ENCODE measurements at places on chromosomes 11 and 22.

- DNase-seq, result no peak
These were observed 4.3 kb upstream of the SBF2 start for GRCh38 chr11:10298342-10298741.

GRCh38 chr11:131626788-131627187 lies 256.4 kb downstream of the NTM start:
- no peak for DNase-seq

DNA sequence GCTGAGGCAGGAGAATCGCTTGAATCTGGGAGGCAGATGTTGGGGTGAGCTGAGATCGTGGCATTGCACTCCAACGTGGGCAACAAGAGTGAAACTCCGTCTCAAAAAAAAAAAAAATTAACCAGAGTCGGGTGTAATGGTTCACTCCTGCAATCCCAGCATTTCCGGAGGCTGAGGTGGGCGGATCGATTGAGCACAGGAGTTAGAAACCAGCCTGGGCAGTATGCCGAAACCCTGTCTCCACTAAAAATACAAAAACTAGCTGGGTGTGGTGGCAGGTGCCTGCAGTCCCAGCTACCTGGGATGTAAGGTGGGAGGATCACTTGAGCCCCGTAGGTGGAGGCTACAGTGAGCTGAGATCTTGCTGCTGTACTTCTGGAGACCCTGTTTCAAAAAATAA lies 1.5 kb downstream of the RANGAP1 start:
- DNase-seq, result no peak

GRCh38 chr11:11416502-11416901 lies 63.5 kb upstream of the CSNK2A3 start:
- no peak for DNase-seq

- no peak for DNase-seq
These were observed 7.3 kb upstream of the APOL4 start for GRCh38 chr22:36208914-36209313.

- no peak for DNase-seq
These were observed 302.0 kb downstream of the TBC1D22A start for GRCh38 chr22:47064416-47064815.

DNA sequence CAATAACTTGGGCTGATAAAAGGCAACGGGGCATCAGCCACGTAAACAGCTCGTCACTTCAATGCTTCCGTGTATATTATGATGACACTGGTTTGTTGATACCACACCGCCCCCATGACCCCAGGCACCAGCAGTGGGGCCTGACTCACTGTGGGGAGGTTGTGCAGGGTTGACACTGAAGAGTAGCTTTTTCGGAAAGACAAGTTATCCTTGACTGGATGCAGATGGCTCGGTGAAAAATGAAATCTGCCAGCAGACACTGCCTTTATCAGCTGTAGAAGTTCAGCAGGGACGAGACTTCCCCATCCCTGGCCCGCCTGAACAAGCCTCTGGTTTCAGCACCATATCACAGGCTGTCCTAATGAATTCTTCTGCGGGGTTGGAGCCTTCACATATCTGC lies 55.6 kb downstream of the WT1 start:
- DNase-seq, result no peak

GRCh38 chr11:71572811-71573210 lies 7.4 kb downstream of the KRTAP5-10 start:
- no peak for DNase-seq

DNA sequence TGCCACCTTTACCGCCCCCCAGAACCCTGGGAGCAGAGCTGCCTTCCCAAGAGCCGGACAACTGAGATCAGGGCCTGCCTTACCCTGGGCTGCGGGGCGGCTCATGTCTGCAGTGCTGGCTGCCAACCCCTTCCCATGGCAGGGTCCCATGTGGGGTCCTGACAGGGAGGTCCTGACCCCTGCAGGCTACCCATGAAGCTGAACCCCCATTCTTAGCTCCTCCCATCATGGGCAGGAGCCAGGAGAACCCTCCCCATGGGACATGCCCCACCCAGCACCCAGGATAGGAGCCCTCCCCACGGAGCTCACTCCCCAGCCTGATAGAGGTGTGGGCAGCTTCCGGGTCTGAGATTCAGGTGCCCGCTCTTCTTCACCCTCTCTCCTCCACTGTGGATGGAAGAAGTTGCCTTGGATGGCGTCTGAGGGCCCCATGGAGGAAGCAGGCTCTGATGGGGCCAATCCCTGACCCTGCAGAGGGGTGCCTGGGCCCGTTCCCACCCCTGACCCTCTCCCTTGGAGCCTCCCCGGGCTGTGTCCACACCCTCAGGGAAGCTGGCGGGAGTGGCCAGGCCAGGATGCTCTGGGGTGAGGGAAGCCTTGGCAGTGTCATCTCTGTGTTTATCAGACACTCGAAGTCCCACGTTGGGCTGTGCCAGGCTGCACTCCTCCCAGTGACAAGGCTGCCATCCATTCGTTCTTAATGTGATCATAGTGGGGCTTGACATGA lies 1508.2 kb downstream of the BRD1 start:
- DNase-seq, result no peak

DNA sequence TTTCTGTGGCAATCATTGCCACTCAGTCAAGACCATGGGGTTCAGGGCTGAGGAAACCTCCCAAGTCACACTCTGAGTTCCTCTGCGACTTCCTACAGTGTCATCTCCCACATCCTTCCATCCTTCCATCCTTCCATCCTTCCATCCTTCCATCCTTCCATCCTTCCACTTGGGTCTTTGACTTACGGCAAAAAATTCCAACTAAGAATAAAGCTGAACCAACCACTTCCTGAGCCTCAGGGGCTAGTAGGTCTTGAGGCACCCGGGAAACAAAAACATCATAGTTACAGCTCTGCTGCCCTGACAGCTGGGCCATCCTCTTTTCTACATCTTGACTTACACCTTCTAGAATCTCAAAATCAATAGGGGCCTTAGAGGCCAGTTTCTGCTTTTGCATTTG lies 32.1 kb downstream of the EHF start:
- DNase-seq, result no peak

DNA sequence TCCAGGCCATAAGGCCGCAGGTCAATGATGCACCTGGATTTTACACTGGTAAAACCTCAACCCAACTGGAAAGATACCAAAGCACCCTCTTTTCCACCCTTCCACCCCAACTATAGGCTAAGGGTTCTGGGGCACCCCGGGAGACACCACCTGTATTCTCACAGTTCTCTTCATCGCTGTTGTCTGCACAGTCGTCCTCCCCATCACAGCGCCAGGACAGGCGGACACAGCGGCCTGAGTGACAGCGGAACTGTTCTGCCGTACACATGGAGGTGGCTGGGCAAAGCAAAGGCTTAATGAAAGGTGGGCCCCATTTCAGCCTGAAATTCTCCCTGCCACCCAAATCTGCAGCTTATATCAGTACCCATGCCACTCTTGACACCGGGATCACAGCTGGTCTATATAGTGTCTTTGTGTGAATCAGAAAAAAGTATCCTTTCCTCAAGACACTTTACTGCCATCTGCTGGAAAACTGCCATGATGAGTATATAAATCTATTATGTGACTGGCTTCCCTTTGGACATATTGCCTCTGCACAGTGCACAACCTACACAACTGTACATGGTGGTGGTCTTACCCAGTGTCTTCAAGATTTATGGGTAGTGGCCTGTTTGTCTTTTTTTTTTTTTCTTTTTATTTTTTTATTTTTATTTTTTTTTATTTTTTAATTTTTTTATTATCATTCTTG lies 21.5 kb downstream of the LRP4 start:
- DNase-seq, result no peak

DNA sequence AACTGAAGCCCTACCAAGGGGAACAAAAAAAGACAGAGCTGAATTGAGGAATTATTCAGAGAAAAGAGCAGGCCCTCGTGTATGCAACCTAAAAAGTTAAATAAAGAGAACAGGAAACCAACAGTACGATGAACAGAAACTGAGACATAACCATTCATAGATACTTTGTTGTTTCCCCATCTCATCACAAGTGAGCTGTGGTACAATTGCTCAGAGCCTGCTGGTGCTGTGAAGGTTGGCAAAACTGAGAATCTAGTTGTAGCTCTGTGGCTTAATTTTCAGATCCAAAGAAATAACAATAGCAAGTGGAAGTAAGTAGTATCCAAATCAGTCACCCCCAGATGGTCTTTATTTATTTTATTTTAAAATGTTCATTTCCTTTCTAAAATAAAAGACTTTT lies 37.7 kb upstream of the BLID start:
- no peak for DNase-seq

DNA sequence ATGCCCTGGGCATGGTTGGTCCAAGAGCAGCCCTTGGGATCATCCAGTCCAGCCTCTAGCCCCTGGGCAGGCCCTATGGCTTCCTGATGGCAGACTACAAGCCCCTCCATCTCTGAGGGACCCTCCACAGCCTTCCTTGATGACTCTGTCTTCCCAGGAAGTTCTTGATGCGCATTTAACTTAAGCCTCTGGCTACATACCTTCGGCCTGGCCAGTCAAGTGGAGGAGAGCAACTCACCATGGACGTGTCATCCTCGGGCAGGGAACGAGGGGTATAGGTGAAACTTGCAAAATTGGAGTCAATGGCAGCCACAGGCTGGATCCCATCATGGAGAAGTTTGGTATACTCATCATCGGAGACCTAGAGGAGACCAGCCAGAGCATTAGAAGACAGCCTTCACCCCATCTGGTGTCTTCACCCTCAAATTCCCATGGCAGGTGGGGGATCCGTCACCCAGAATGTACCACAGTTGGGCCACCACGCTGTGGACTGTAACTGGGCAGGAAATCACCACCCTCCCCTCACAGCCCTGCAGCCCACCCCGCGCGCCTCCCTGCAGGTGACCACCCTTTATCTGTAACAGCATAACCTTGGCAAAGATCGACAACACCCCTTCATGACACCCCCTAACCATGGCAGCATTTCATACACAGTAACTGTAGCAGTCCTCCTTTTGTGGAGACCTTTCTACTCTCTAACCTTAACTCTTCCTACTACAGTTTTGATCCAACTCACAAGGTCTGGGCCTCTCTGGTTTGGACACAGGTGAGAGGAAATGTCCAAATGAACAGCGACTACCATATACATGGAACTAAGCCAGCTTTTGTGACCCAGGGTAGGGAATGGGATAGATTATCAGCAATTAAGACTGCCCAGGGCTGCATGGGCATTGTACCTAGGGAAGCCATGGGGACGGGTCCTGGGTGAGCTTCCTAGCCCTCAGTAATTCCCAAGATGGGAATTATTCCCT lies 91.7 kb downstream of the PDE2A start:
- no peak for DNase-seq

GRCh38 chr11:133957900-133958299 lies 1.1 kb upstream of the IGSF9B start:
- DNase-seq, result no peak

DNA sequence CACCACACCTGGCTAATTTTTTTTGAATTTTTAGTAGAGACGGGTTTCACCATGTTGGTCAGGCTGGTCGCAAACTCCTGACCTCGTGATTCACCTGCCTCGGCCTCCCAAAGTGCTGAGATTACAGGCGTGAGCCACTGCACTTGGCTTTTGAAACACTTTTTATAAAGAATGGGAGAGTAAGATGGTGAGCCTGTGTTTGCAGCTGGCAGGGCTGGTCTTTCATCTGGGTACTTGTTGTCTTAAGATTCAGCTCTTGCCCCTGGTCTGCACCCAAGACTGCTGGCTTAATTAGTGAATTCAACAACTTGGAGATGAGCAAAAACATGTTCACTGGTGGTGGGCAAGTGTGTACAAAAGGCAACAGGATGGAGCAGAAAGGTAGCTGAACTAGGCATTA lies 4.0 kb downstream of the TSPAN18 start:
- no peak for DNase-seq

- DNase-seq, result no peak
These were observed at the start of gene GRAMD4 for GRCh38 chr22:46619830-46620501. GRAMD4 (plus strand) TSS chr22:46620386; CDS start chr22:46626800, 6,414 bp downstream.

GRCh38 chr11:114343020-114343419 lies 46.8 kb downstream of the NNMT start:
- DNase-seq, result no peak

GRCh38 chr11:9460322-9461062 lies at the start of gene ZNF143:
ZNF143 (plus strand) TSS chr11:9461012; CDS start chr11:9471309, 10,297 bp downstream.
- DNase-seq, result peak; percentile 100

DNA sequence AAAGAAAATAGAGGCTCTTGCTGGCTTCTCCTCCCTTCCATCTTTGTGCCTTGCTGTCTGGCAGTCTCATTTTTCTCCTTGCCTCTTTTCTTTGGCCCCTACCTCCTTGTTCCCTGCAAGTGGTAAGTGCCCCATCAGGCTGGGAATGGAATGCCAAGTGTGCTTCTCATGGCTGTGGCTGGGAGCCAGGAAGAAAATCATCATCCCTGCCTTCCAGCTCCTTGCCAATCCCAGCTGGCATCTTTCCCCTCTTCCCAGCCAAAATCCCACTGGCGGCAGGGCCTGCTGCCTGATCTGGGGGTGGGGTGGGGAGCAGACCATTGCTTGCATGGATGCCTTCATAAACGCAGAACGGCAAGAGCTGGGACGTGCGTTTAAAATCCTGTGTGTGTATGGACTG lies 27.0 kb upstream of the SLC25A18 start:
- no peak for DNase-seq

- DNase-seq, result no peak
These were observed 304.2 kb downstream of the DYNC2H1 start for GRCh38 chr11:103413266-103413888.

DNA sequence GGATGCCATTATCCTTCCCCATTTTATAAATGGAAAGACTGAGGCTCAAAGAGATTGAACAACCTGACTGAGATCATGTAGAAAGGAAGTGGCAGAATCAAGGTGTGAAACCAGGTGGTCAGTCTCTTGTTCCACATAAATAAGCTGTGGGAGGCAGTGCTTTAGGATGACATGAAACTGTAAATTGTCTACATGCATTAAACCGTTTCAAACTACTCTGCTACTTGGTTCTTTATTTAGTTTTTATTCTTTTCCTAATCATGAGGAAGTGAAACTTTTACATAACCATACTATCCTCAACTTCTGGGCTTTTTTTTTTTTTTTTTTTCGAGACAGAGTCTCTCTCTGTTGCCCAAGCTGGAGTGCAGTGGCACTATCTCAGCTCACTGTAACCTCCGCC lies 34.9 kb downstream of the CADM1 start:
- no peak for DNase-seq

DNA sequence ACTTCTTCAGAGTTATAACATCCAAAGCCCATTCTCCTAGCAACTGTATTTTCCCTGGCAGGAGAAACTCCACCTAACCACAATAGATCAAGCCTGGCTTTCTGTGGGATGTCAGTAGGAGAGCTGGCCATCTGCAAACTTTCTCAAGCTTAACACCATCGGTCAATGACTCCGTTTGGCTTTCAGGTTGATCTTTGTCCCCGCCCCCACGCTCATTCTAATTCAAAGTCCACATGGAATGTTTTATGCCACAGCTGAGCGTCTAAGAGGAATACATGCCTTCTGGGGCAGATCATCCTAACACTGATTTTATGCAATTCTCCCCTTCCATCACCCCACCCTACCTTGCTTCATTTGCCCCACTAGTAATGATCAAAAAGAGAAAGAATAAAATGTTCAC lies 4.8 kb downstream of the GVQW3 start:
- DNase-seq, result no peak

GRCh38 chr22:17792854-17793434 lies 18.7 kb upstream of the BID start:
- no peak for DNase-seq

DNA sequence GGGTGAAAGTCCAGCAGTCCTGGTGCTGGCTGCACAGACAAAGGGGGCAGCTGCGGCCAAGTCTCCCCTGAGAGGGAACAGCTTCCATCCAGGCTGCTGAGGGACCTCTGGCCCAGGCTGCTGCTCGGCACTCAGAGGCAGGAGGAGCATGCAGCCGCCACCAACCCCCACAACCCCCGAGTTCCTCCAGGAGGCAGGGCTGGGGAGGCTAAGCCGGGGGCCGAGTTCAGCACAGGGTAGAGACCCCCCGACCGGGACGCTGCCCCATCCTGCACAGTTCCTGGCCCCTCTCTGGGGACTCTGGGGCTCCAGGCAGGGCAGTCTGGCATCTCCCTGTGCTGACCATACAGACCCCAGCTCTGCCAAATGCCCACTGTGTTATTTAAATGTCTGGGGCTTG lies 20.2 kb downstream of the IGSF9B start:
- DNase-seq, result no peak

All from activated CD4-positive, CD25-positive, alpha-beta regulatory T cell (primary cell).